ENCODE measurements at places on chromosomes 4 and X.

- no peak for DNase-seq
Observed at GRCh38 chr4:127988638-127989037, 23.4 kb downstream of the ABHD18 start.

DNA sequence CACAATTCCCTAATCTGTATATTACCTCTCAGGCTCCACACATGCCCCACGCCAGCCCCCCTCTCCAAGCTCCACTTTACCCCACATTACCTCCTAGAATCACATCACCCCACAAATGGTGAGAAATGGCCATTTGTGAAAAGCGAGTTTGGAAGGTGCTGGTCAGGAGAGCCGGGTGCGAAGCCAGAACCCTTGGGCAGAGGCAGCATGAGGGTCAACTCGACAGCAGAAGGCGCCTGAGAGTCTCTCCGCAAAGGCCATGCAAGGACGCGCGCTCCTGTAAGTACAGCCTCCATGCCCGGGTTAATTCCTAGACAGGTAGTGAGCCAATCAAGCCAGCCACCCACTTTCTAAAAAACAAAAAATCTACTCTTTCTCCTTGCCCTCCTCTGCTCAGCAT, 42.4 kb downstream of the RHOXF2 start:
- DNase-seq, result no peak

- peak; percentile 72 for DNase-seq
Observed at GRCh38 chrX:136196691-136197155, 49.4 kb downstream of the FHL1 start.

DNA sequence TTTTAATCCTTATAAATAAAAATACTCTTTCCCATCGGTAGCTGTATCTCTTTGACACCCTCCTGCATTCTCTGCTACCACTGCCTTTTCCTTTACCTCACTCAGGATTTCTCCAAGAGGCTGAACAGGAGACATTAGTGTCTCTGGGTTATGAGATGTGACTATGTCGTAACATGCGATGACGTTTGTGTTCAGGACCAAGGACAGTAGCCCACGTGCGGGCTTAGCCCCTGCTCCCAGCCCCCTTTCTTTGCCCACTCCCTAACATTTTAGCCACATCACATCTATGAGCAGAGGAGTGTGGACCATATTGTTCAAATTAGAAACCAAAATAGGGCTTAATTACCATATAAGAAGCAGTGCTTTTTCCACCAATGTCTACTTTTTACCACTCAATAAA, 369.3 kb downstream of the FBXW7 start:
- DNase-seq, result peak; percentile 9

GRCh38 chr4:38109896-38110295, 149.7 kb downstream of the PTTG2 start:
- no peak for DNase-seq

- peak; percentile 71 for DNase-seq
Observed at GRCh38 chrX:21996872-21997455, 35.2 kb upstream of the PHEX start.

DNA sequence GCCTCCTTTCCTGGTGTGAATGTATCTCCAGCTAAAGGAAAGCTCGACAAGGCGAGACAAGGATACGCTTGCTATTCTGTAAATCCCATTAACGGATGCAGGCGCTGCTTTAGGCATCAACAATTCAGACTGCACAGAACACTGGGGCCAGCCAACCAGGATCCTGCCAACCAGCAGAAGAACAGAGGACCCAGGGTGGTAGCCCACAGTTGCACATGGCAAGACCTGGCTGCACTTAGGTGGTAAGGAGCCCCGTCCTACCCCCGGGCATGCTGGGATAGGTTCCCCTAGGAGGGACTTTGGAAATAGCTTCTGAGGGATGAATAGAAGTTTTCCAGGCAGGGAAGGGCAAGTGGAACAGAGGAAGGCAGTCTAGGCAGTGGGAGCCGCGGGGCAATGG, 20.7 kb downstream of the PSAPL1 start:
- DNase-seq, result no peak

- DNase-seq, result no peak
Observed at GRCh38 chr4:151313306-151314009, 11.9 kb downstream of the SH3D19 start.

DNA sequence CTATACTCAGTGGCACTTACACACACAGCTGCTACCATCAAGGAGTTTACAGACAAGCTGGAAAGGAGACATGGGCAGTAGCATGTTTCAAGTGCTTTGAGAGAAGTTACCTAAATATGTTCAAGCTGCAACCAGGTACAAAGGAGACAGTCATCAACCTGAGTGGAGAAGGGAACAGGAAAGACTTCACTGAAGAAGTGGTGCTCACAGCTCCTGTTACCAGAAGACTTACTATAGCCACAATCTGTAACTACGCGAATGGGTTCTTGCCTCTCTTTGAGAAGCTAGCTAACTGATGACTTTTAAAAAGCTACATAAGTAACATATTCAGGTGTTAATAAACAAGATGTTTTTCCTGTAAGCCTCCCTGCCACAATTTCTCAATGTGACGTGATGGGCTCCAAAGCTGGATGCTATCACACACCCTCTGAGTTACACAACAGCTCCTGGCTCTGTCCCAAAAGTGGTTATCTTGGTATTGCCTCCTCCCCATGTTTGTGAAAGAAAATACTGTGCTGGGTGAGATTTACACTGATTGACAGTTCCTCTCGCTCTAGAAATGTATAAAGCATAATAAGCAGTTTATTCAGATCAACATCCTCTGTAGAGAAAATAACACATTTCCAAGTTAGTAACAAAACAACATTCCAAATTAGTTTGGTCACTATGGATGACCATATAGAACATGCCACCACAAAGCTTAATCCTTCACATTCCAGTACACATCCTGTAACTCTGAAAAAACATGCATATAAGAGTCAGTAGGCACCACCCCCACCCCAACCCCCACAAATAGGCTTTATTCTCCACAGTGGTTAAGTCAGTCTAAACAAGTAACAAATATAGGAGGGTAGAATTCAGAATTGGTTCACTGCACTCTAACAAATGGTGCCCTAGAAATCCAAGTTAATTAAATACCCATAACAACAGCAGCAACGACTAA, 81.8 kb downstream of the FRYL start:
- peak; percentile 91 for DNase-seq

DNA sequence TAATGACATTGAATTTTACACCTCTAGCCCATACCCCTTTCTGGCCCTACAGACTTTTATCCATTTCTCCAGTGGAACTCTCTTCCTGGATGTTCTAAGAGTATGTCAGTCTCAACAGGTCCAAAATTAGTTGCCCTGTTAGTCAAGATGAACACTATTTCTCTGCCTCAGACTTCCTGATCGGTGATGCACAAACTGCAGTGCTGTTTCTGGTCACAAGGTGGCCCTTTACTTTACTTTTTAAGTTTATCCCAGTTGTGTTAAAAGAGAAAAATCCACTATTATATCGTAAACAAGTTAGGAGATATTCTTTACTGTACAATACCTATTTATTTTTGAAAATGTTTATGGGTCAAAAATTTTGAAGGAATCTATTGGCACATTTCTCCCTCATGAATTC, 13.1 kb downstream of the TCEAL7 start:
- DNase-seq, result peak; percentile 43

Measured in fibroblast of upper back skin (primary cell).